ENCODE measurements at places on chromosomes 3 and 15. TPM values are rescaled to one million over a fixed set of nuclear protein-coding genes. Genes with fewer than 3 reads are reported as not detected.

DNA sequence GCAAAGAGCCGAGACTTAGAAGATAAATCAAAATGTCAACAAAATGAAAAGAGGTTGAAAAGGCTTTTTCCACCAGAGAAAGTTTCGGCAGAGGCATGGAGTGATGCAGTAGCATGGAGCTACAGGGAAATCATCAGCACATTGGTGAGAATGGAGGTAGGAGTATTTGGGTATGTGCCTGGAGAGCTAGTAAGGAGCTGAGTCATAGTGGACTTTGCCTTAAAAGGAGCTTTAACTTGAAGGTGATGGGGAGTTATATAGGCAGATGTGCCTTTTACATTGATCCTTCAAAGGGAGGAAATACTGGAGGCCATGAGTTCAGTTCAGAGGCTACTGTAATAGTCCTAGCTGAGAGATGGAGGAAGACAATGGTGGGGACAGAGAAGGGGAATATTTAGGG is 44.3 kb downstream of the IL5RA start:
- no peak for DNase-seq

DNA sequence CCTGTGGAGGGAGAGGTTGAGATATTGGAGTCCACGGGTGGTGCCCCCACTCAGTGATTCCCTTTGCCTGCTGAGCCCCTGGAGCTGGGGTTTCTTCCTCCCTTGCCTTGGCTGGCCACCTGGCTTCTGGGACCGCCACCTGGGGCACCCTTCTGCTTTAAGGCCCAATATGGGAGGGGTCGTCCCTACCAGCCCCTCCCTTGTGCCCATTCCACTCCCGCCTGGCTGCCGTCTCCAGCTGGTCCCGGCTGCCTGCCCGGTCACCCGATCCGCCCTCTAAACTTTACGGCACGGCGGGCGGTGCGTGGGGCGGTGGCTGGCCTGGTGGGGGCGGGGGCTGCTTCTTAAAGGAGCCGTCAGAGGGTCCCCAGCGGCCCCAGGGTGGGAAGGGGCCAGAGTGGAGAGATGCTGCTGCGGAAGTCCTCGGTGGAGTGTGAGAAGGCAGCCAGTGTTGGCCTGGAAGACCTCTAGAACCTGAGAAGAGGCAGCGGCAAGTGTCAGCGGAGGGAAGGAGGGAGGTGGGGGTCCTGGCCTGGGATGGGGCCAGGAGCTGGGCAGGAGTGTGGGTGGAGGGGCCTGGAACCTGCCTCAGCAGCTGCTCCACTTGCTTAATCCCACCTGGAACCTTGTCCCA is 1.6 kb upstream of the SEMA3B start:
- DNase-seq, result no peak

- no peak for DNase-seq
Observed at GRCh38 chr3:45002720-45003119, 23.4 kb upstream of the CLEC3B start.

Gene GOLGA6L7
- not detected for total RNA-seq

DNA sequence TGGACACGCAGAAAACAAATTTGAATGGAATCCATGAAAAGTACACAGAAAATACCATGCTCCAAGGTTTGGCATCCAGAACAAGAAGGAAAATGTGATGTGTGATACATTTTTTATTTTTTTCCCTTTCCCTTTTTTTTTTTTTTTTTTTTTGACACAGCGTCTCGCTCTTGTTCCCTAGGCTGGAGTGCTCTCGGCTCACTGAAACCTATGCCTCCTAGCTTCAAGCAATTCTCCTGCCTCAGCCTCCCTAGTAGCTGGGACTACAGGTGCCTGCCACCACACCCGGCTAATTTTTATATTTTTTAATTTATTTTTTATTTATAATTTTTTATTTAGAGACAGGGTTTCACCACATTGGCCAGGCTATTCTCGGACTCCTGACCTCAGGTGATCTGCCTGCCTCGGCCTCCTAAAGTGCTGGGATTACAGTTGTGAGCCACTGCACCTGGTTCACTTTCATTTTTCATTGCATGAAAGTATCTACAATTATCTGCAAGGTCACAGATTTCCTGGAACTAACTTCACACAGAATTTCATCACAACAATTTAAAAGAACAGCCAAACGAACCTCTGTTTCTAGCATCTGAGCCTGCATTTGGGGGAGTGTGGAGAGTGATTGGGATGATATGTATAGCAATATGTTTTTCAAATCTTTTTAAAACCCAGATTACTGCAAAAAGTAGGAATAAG is 8.3 kb downstream of the POU1F1 start:
- DNase-seq, result no peak

Gene DCBLD2
- total RNA-seq, result 846 TPM

DNA sequence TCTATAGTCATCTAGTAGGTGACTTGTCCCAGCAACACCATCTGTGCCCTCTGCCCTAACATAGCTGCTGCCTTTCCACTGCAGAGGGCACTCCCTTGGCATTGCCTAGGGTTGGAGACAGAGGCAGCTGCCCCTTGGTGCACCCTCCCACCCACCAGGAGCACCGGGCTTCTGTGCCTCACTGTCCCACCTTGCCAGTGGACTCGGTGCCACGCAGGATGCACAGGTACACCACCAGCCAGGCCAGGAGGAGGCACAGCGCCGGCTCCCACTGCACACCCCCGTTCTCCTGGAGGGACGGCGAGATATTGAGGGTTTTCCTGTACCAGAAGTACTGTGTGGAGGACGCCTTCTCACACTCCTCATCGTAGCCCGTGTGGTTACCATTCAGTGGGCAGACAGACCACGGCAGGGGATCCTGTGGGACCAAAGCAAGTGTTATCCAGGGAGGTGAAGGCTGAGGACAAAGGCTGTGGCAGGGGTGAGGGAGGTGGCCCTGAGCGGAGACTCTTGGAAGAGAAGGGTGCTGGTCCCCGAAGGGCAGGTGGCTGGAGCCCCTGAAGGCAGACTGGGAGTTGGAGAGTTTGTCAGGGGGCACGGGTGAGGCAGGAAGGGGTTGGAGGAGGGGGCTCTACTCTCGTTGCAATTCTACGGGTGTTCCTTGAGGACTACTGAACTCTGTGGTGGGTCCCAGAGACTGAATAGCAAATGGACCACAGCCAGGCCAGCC is 20.6 kb downstream of the SLC6A20 start:
- no peak for DNase-seq

DNA sequence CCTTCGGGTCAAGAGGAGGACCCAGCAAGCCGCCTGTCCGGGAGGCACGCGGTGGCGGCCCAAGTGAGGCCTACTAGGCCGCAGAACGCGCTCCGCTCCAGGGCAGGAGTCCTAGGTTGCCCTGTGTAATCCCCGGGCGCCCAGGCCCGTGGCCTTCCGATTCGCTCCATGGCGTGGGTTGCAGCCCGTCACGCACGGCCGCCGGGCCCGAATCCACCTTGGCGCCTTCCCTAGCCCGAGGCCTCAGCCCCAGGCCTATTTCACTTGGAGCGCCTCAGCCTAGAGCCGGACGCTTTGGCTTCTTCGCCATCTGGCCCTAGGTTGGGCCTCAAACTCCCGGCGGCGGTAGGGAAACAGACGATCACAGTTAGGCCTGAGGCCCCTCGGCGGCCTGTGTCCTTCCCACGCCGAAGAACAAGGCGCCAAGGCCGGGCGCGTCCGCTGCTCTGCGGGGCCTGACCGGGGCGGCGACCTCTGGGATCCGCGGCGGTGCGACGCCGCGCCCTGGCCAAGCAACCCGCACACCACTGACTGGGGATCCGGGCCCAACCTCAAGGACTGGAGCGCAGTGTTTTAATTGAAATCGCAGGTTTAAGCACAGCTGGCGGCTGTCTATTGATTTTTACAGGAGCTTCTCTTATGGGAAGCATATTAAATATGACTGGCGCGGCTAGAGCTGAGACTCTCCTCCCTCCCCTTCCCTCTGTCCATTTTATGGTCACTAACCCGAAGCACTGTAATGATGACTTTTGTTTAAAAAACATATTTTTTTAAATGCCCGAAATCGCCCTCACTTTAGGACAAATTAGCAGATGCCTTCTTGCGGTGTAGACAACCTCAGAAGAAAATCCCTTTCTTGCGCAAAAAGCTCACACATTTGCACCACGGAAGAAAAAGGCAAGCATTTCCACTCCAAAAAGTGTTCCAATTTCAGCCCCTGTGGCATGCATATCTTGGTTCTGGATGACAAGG is 3.8 kb upstream of the FEZF2 start:
- DNase-seq, result no peak
